ENCODE measurements at places on chromosomes 1 and 21.

DNA sequence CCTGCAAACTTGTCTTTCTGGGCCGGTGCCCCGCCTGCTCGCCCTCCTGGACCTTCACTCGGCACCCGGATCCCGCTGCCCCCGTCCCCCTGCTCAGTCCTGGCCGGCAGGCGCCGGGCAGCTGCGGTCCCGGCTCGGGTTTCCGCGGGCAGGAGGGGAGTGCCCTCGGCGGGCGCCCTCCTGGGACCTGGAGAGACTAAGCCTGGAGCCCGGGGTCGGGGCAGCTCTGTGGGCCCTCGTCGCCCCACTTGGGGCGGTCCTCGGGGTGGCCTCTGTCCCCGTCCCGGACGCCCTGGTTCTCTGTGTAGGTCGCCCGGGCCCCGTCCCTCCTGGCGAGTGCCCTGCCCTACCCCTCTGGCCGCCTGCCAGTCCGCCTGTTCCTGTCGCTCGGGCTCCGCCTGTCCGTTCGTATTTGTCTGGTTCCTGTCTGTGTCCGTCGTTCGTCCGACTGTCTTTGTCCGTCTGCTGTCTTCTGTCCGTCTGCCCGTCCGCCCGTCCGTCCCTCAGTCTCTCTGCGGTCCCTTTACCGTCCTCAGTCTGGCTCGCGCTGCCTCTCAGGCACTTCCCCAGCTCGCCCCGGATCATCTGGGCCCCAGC lies 490 bp downstream of the SERINC2 start:
- DNase-seq: peak; percentile 85

- no peak for DNase-seq
Observed at GRCh38 chr1:110671361-110671760, 3.4 kb downstream of the KCNA3 start.

- no peak for DNase-seq
Observed at GRCh38 chr1:233867028-233867427, 37.4 kb upstream of the SLC35F3 start.

DNA sequence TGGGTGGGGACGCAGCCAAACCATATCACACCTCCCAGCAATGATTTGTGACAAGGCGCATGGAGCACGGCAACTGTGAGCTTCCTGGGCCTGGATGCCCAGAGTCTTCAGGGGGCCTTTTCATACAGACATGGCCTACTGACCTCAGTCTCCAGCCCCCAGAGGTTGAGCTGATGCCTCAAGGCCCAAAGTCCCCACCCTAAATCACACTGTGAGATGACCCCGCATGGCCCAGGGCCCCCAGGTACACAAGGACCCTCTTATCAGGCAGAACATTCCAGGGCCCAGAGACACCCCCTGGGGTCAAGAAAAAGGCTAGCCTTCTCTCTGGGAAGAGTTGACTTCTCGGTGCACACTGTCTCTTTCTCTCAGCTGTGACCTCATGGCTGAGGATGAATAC lies 179.7 kb upstream of the C1orf174 start:
- no peak for DNase-seq

DNA sequence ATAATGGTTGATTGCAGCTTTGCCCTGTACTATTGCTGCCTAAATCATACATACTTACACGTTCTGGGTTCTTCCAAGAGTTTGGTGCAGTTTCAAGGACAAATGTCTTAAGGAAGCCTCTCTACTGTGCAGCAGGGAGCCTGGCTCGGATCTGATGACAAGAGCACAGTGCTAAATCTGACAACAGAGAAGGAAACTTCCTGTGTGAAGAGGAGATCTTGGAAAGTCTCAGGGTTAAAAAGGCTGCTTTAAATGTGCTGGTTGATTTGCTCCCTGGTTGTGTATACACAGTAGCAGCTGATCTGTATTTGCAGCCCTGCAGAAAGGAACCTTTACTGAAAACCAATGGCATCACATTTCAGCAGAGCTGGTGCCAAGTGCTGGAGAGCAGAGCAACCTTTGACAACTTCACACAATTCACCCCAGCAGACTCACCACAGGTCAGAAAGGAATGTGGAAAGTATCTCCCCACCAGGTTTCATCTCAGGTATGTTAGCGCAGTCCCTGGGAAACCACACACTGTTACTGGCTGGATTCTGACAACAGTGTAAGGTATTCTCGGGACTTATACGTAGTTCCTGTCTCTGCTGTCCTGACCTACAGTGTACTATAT lies 355.0 kb upstream of the ESRRG start:
- peak; percentile 25 for DNase-seq

DNA sequence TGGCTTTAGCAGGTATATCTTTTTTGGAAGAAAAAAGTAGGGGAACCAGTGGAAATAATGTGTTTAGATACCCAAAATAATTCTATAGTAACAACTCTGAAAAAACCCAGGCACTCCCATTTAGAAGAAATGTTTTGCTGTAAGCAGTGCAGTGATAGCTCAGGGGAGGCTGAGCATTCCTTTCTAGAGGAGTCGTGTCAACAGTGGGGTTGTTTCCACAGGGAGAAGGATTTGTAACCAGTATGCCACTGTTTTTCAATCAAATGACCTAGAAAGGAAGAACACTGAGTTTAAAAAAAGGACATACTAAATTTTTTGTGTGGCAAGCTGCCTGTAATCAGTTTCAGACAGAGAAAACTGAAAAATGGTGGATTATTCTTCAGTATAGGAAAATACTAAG lies 2.4 kb downstream of the PGD start:
- DNase-seq: no peak

DNA sequence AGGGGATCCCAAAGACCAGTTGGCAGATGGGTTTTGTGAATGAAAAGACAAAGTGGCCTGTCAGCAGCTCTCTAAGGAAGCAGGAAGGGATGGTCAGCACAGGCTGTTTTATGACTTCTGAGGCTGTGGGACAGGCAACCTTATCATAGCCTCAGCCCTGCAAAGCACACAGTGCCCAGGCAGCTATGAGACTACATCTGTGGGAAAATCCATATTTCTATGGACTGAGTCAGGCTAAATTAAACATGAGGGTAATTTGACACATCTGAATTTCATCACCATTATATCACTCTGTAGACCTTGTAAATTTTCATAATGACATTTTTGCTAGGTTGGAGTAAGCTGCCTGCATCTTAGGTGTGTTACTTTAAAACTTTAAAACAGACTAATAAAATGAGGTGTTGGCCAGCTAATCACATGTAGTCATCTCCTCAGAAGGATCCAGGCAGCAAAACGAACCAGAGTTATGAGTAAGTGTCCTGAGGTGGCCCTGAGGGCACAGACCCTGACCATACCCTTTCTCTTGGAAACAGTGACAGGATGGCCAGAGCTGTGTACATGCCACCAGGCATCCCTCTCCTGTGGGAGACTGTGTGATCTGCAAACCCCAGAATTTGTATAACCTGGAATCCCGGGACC lies 14.6 kb downstream of the NGF start:
- DNase-seq: peak; percentile 62

DNA sequence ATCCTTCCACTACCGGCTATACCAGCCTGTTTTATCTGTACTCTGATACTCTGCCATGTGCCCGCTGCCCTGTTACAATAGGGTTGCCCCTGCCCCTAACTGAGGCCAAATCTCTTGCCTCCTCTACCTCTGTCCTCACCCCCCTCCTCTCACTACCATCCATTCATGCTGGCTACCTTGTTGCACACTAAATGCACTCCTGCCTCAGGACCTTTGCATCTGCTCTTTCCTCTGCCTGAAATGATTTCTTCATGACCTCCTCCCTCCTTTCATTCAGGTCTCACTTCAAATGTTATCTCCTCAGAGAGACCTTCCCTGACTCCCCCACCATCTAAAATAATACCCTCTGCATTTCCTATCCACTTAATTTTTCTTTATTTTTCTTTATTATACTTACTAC lies 7.7 kb upstream of the SYDE2 start:
- no peak for DNase-seq

DNA sequence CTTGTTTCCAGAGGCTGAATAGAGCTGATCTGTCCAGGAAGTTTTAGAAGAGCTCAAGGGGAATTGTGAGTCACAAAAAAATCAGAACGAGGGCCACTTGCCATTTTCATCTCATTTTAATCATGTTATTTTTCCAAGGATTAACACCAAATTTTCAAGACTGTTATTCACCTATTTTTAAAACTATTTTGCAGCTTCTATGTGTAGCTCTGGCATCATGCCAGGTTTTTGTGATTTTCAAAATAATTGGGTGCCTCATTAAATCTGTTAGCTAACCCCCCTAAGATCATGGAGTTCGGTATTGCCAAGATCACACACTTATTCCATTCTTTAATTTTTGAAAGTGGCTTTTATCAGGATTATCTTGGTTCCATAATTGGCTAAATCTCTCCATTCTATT lies 90.9 kb downstream of the RGS7 start:
- DNase-seq: no peak

- DNase-seq: no peak
Observed at GRCh38 chr1:212212906-212213305, 72.3 kb upstream of the PPP2R5A start.

DNA sequence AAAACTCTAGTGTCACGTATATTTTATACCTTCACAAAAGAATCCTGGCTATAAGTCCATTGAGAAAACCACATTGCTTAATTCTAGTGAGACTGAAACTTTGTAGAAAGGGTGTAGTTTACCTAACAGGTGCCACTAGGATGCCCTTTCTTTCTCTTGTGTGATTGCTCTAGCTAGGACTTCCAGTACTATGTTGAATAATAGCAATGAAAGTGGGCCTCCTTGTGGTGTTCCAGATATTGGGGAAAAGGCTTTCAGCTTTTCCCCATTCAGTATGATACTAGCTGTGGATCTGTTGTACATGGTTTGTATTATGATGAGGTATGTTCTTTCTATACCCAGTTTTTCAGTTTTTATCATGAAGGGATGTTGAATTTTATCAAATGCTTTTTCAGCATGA lies 39.7 kb upstream of the CHODL start:
- DNase-seq: no peak

GRCh38 chr1:240212556-240212955 lies 120.9 kb downstream of the FMN2 start:
- DNase-seq: no peak

DNA sequence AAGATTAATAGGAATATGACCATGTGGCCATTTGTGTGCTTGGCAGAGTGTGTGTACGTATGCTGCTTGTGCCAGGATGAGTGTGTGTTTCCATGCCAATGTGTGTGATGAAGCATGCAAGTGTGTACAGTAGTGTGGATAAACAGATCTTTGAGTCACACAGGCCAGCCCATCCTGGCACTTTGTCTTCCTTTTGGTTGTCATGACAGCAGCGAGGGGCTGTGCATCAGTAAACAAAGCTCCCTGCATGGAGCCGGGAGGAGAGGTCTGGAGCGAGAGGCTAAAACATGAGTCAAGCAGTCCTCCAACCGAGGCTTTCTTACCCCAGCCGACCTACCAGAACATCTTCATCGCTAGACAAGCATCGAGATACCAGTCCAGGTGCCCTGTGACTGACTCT lies 221.2 kb downstream of the CACNA1E start:
- no peak for DNase-seq
